ENCODE measurements at places on chromosomes 5 and 9.

DNA sequence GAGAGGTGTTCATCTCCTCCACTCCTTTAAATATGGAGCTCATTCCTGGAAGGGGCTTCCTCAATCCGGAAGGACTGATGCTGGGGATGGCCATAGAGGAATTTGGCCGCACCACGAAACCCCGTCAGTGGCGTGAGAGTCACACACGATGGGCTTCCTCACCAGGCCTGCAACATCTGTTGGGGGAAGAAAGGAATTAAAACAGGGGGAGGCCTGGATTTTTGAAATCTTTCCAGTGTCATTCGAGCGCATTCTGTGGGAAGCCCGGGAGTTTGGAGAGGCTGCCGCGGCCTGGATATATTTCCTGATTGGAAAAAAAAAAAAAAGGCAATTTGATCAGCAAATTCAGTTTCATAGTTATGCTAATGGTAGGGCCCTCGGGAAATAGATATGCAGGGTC is 76.3 kb upstream of the ORM1 start:
- DNase-seq, result no peak

- DNase-seq, result no peak
These were observed 81.7 kb downstream of the KCNT1 start for GRCh38 chr9:135783540-135784245.

GRCh38 chr9:126465977-126466376 is 139.3 kb downstream of the MVB12B start:
- no peak for DNase-seq

DNA sequence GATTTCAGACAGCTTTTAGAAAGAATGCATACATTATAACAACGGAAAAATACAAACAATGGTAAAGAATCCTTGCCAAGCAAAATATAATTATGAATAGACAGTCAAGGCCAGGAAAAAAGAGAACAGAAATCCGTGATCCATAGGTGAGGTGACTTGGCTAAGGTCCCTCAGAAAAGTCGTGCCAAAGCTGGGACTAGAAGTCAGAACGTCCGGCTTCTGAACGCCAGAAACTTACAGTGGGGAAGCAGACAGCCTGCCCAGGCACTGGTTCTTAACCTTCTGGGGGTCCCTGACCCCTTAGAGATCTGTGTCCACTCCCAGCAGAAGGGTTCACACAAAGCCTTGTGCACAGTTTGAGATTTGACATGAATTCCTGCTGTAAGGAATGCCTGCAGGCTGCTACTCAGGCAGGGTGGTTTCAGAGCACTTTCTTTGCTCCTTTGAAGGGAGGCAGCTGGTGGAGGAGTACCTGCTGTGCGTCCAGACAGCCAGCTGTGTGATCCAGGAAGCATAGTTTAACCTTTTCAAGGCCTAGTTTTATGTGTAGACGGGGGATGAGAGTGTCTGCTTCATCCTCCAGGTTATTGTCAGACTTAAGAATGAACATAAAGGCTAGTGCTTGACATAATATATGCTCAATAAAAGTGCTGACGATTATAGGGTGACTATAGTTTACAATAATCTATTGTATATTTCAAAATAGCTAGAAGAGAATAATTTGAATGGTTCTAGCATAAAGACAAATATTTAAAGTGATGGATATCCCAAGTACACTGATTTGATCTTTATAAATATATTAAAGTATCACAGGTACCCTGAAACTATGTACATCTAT is 852 bp downstream of the ARHGEF37 start:
- DNase-seq, result no peak

DNA sequence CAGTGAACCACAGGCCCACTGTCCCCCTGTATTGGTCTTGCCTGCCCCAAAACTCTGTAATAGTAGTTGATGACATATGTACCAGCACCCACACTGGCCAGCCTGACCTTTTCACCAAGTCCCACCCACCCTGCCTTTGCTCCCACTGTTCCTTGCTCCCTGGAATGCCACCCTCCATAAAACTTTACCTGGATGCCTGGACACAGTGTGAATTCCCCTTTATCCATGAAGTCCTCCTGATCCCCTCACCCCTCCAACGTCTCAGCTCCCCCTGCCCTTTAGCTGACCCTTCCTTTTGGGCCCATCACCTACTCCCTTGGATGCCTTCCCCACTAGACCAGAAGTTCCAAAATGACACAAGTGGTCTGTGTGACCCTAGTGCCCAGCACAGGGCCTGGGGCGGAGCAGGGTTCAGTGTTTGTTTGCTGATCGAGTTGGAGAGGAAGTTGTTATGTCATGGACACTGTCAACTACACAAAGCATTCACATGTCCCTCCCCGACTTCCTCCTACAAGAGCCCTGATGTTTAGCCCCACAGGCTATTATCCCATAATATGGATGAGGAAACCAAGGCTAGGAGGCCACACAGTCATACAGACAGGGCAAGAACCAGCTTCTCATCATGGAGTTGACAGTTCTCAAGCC is 16.1 kb downstream of the AMBP start:
- DNase-seq, result no peak

GRCh38 chr5:163910226-163910625 is 404.8 kb downstream of the MAT2B start:
- no peak for DNase-seq

GRCh38 chr5:169637085-169637548 is at the start of gene DOCK2:
Gene DOCK2 (plus strand): TSS chr5:169637275. CDS start chr5:169637327, 52 bp downstream.
- peak; percentile 49 for DNase-seq

- DNase-seq, result no peak
These were observed 20.5 kb downstream of the ABCA1 start for GRCh38 chr9:104907278-104907951.

GRCh38 chr5:154193701-154194121 is 3.2 kb downstream of the GALNT10 start:
- no peak for DNase-seq

DNA sequence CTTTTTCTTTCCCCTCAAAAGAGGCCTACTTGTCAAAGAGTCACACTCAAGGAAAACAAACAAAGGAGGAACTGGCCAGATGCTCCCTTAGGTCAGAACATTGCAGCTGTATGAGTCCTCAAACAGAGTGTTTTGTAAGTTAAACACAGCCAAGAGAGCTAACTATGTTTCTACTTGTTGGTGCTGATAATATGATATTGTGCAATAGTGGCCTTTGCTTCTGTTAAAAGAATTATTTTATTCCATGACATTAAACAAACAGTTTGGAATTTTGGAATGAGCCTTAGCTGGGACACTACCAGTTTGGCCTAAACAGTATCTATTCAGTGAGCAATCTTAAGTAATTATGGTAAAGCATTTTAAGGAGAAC is 56.0 kb upstream of the TPD52L3 start:
- DNase-seq, result no peak

- no peak for DNase-seq
These were observed 109.8 kb downstream of the NR6A1 start for GRCh38 chr9:124661271-124661670.

DNA sequence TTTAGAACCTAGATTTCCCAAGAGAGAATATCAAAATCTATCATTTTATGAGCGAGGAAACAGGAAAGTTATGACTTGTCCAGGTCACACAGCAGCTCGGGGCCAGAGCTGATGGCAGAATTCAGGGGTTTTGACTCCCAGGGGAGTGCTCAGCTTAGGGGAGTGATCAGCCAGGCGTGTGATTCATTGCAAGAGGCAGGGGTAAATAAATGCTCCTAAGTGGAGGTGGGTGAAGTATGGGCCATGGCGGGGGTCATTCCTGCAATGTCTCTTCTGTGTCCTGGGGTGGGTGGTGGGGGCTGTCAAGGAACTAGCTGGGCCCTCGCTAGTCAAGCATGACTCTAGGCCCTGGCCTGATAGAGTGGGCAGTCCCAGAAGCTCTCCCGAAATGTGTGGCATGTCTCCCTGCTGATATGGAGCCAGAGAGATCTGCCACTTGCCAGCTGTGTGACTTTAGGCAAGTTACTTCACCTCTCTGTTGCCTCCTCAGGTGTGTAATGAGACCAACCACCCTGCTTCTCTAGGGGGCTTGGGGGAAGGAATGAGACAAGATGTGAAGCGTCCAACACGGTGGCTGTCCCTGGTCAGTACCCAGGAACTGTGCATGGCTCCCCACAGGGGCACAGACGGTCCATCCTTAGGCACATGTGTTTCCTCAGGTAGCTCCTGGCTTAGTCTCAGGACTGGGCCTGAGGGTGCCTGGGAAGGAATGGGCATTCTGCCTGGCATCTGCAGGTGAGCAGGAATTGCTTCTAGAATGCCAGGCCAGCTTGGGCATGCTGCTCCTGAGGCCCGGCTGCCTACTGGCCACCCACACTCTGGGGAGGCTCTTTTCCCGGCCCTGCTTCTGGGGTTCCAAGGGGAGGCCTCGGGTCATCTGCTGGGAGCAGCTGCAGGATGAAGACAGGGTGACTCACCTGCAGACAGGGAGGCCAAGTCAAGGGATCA is 36.5 kb upstream of the SH3PXD2B start:
- DNase-seq, result no peak

DNA sequence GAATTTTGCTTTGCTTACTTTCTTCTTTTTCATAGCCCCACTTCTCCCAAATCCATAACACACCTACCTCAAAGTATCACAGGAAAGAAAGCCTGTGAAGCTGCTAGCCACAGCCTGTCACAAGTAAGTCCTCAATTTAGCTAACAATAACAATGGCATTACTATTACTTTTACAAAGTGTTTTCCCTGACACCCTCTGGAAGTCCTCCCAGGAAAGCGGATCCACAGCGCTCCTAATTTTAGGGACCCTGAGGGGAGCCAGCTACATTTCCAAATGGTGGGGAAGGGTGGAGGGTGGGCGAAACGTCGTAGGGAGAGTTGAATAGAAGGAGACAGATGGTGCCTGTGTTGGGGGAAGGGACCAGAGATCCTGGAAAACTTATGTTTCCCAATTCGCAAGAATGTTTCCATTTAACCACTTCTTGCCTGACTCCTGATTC is 523 bp upstream of the WWC1 start:
- DNase-seq, result no peak

DNA sequence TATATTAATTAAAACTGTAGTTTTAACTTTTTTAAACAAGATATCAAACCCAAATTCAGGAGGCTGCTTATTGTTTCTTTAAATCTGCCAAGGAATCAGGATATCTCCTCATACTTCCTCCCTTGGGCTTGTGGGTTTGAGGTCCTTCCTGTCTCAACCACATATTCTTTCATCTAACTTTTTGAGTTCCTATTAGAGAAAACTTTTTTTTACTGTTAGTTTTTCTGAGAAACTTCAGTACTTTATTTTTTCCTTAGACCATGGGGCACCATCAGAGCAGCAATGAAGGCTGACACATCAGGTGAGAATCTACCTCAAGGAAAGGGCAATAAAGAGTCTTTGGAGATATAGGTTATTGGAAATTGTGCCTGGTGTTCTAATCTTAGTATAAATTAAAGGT is 56.7 kb downstream of the TSSK1B start:
- DNase-seq, result no peak

GRCh38 chr5:123601610-123602009 is 89.6 kb downstream of the CSNK1G3 start:
- no peak for DNase-seq

DNA sequence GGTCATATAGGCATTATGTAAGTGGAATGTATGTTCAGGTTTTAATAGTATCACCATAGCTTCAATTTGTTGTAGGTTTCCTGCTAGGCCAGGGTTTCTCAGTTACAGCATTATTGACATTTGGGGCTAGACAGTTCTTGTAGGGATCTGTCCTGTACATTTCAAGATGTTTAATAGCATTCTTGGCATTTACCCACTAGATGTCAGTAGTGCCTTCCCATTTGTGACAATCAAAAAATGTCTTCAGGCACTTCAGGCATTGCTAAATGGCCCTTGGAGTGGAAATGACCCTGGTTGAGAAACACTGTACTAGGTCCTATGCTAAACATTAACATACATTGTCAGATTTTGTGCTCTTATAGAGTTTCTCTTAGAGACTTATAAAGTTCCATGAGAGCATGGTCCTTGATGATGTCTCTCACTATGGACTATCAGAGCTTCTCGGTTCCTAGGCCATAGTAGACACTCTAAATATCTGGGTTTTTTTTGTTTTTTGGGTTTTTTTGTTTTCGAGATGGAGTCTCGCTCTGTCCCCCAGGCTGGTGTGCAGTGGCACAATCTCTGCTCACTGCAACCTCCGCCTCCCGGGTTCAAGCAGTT is 1.4 kb downstream of the KIF20A start:
- no peak for DNase-seq

DNA sequence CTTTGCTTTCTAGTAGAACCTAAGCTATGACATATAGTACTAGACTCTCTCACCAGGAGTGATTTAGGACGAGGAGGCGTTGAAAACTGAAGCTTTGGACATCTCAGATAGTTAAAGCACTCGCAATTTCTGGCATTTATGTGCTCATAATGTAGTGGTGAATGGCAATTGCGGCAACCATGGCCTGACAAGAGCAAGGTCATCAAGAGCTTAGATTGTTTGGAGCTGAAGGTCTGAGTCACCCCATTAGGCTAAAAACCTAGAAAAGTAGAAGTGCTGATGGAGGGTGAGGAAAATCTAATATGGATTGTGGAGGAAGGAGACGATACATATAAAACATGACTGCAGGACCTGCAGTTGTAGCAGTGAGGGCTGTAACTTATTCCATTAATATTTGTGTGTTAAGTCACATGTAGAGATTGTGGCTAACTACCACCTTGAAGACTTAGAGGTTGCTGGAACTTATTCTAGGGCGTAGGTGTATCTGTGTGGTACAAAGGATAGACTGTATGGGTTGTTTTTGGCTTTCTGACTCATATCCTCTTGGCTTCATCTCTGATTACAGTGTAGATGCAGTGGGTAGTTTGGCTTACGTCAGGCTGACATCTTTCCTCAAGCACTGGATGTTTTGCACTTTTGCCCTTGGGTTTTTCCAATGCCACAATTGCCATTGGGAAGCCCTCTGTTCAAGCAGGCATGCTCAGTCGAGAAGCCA is 138.9 kb upstream of the CDKN2B start:
- no peak for DNase-seq

DNA sequence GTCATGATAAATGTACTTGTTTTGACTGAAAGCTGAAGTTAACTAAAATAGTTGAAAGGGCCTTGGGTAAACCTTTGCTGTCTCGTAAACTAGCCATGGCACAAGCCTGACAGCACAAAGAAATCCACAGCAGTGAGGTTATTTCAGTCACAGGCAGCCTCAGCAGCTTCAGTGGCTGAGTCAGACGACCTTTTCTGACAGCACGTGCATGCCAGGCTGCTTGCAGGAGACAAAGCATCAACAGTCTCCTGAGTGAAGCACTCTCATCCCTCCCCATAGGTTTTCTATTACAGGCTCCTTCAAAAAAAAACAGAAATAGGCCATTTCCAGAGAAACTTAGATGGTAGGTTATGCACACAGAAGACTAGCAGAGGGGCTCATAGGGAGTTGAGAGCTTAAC is 34.6 kb downstream of the OXCT1 start:
- DNase-seq, result no peak

DNA sequence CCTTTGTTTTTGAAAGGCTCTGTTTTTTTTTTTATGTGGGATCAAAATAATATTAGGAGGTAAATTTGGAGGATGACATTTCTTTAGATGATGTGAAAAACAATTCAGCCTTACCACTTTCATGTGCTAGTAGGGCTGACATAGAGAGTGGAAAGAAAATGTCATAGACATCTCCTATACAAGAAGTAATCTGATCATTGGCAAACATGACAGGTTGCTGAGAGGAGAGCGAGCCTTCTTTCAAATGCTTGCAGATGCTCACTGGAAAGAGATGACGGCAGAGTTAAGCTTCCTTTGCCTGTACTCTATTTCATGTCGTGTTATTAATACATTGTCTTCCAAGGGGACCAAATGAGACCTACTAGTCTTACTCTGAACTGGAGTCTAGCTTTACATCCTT is 160.1 kb upstream of the DAP start:
- no peak for DNase-seq

All from activated T-helper 9 cell treated with anti-CD3 and anti-CD28 coated beads, Interleukin-2, amount 50 U/mL, for 16 hours (primary cell).